ENCODE measurements at places on chromosomes 11 and 22. TPM values are rescaled to one million over a fixed set of nuclear protein-coding genes. Genes with fewer than 3 reads are reported as not detected.

GRCh38 chr11:64600281-64600992 lies 9.4 kb downstream of the SLC22A12 start:
- no peak for DNase-seq

DNA sequence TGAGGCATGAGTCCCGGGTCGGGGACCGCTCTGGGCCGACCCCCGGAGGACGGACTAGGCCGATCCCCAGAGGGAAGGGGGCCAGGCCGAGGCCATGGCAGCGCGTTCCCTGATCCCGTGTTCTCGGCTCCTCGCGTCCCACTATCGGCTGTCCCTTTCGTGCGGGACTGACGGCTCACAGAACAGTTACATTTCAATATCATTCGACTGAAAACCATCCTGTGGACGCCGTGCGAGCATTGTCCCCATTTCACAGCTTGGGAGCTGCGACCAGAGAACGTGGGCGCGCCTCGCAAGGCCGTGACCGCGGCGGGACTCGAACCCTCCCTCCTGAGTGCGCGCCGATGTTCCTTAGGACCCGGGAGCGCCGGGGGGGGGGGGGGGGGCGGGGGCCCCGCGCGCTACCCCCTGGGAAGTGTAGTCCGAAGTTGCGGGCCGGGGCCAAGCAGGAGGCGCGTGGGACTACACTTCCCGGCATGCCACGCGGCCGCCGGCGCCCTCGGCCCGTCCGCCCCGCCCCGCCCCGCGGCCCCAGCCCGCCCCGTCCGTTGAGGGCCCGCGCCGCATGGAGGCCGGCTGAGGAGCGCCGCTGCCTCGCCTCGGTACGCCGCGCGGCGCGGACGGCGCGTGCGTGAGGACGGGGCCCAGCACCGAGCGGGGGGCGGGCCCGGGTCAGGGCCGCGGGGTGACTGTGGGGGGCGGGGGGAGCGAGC lies at the start of gene TRABD:
TRABD (plus strand) TSS at position 539 of the 713 bp plus-strand sequence. CDS start 7,148 bp downstream, outside the sequence.
- DNase-seq, result peak; percentile 83

The LRP4 gene
- total RNA-seq, result 7.2 TPM

DNA sequence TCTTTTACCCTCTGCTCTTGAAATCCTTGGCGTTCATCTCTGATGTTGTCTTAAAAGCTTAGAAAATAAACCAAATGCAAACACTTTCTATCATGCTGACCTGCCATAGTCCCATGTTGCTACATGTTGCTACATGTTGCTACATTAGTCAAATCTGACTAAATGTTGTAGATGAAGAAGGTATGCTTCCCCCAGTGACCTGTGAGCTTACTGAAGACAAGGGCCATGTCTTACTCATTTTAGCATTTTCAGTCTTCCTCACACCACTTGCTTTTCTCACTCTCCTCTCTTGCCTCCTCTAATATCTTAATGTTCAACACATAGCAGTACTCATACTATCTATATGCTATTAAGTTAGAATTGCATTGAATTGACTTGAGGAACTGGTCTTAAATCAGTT lies 346.4 kb upstream of the MTNR1B start:
- no peak for DNase-seq

The BARX2 gene
- not detected for total RNA-seq

- no peak for DNase-seq
These were observed 1.1 kb downstream of the CREB3L1 start for GRCh38 chr11:46278387-46279125.

The MMP26 gene
- not detected for total RNA-seq

- DNase-seq, result no peak
These were observed 468 bp downstream of the ZDHHC8 start for GRCh38 chr22:20131859-20132685.

DNA sequence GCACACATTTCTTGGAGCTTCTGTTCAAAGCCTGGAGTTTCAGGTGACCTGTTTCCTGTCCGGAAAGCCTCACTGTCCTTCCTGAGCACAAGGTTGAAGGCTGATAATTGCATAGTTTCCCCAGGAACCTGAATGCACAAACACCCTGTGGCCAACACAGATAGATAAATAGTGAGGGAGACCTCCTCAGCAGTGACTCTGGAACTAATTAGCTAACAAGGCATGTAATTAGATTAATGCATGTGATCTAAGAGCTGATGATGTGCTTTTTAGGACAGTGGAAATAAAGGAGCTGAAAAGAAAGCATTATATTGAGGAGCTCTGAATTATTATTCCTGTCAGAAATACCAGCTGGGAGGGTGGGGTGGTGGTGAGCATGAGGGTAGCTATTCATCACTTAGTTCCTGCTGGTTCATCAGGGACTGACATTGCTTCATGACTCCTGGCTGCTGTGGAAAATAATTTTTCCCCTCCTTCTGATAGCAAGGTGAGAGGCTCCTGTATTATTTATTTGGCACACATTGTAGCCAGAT lies 101.1 kb downstream of the NELL1 start:
- no peak for DNase-seq

DNA sequence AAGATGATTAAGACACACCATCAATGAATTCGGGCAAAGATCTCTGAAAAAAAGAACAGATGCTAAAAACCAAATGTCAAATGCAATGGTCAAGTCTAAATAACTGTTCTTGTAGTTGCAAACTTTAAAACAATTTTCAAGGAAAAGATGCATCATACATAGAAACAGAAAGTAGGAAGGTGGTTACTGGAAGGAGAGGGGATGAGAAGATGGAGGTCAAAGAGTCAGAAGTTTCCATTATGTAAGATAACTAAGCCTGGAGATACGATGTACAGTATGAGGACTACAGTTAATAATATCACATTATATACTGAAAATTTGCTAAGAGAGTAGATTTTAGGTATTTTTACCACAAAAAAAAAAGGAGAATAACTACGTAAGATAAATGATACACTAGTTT lies 27.1 kb downstream of the CWF19L2 start:
- DNase-seq, result no peak

- no peak for DNase-seq
These were observed 670.0 kb upstream of the KIRREL3 start for GRCh38 chr11:127670374-127671119.

The MB gene
- total RNA-seq, result not detected

DNA sequence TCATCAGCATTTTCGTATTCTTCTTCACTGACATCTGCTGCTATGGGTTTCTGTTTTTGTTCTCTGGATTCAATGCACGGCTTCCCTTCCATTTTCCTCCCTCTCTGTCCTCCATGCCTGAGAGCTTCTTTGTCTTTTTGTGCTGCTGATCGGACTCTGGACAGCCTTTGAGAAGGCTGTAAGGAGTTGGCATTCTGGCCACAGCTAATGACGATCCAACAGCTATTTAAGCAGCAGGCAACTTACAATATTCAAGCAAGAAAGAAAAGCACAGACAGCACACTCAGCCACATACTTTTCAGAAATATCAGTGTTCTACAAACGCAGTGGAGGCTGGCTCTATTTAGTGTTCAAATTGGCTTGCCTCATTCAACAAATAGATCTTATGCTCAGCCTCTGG lies 60.9 kb upstream of the ZC3H12C start:
- DNase-seq, result peak; percentile 12

The APOA4 gene
- not detected for total RNA-seq

DNA sequence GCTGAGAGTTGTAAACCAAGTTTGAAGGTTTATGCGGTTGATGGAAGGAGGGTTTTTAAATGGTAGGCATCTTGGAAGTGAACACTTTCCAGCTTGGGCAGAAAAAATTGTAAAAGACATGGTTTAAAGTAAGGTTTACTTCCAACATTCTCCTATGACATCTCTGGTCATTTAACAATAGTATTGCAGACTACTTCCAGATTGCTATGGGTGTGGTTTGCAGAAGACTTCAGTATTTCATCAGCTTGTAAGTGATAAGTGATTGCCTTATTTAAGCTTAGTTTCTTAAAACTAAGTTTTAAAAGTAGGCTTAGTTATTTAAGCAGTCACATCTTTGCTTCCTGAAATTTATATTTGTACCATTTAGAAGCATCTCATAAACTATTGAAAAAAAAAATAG lies 7.2 kb upstream of the STT3A start:
- no peak for DNase-seq

DNA sequence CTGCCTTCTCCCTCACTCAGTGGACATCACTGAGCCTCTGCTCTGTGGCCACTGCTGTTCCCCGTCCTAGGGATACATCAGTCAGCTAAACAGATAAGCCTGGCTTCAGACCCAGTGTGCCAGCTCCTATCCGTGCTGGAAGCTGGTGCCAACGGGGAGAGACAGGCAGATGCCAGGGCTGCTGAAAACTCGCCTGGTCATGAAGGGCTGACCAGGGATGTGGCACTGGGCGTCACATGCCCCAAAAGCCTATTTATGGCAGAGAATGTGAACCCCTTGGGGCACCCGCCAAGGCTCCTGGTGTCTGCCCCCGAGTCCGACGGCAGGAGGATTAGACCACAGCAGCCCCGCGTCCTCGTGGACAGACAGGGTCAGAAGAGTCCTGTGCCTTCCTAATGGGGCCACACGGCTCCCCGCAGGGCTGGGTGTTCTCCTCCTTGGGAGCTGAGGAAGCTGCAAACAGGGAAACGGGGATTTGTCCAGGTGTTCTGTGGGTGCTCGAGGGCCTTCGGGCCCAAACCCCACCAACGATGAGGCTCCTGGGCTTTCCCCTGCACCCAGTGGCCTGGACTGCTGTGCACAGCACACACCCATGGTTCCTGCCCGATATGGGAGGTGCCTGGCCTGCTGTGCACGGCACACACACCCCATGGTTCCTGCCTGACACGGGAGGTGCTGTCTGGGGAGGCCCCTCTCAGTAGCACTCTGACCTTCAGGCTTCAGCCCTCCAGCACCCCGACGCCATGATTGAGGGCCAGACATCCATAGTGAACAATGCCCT lies 19.9 kb downstream of the ANO1 start:
- no peak for DNase-seq

The TMEM191B gene
- total RNA-seq, result 2.3 TPM

The RIMBP3C gene
- total RNA-seq, result 0.49 TPM

- no peak for DNase-seq
These were observed 28.9 kb downstream of the APIP start for GRCh38 chr11:34887260-34887659.

The PANX1 gene
- total RNA-seq, result 7.0 TPM

- DNase-seq, result no peak
These were observed 37.5 kb downstream of the BIRC2 start for GRCh38 chr11:102384419-102385079.

The HORMAD2 gene
- 9.0 TPM for total RNA-seq

The OR52H1 gene
- total RNA-seq, result not detected

- DNase-seq, result no peak
These were observed 85.2 kb downstream of the INTS4 start for GRCh38 chr11:77909277-77909676.

GRCh38 chr11:129223260-129223659 lies 31.1 kb upstream of the ARHGAP32 start:
- DNase-seq, result no peak

DNA sequence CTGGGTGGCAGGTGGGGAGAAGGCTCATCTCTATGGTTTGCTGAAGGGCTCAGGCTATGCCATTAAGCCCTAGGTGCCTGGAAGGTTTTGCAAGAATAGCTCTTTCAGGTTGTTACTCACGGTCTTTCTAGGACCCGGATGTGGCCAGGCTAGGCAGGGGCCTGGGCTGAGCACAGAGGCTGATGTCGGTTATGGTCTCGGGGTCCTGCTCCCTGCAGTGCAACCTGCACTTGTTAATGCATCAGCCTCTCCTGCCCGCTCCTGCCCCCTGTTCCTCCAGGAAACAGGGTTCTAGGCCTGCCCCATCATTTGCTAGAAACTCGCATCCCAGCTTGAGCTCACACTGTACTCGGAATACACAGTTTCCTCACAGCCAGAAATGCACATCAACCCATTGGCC lies 79.1 kb upstream of the SLC22A12 start:
- no peak for DNase-seq

DNA sequence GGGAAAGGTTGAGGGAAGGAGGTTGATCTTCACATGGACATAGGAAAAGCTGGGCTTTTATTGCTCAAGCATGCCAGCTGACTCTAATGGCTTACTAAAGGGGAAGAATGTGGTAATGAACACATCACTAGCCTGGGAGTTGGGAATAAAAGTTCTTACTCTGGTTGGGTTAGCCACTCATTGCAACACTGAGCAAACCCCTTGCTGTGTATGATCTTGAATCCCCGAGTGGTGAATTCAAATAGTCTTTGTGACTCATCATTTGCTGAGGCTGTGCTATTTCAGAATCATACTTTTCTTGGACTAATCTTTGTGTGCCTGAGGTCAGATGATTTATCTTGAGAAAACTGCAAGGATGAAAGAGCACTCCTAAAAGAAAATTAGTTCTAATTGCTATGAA lies 304.1 kb upstream of the ANO5 start:
- peak; percentile 2 for DNase-seq

- no peak for DNase-seq
These were observed 41.3 kb downstream of the CDKN1C start for GRCh38 chr11:2844116-2844842.

Measured in G401 (cell line).